ENCODE measurements at places on chromosomes 6 and 20.

- no peak for DNase-seq
Observed at GRCh38 chr20:41854765-41855164, 236.6 kb upstream of the CHD6 start.

DNA sequence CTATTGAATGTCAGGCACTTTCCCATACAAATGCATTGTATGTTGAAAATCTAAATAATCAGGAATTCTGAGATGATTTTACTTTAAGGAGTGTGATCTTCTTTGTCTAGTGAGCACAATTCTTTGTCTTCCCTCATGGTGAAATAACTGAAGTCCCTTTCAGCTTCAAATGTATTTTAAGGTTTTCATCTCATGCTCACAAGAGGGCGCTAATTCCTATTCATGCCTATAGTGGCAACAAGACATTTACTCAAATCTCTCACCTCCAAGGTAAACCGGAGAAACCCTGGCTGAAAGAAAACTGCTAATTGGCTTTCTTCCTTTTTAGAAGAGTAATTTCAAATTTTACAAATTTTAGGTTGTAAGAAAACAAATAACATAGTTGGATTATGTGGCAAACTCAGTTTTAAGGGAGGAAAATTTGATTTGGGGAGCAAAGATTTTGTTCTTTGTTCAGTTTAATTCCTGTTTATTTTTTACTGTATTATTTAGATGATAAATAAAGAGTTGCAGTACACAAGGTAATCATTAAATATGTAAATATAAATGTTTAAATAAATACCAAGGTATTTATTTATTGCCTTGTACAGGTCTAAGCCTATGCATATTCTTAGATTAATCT lies 69.1 kb downstream of the SLC35F1 start:
- no peak for DNase-seq

GRCh38 chr6:42197555-42198362 lies 3.0 kb upstream of the GUCA1B start:
- DNase-seq = no peak

DNA sequence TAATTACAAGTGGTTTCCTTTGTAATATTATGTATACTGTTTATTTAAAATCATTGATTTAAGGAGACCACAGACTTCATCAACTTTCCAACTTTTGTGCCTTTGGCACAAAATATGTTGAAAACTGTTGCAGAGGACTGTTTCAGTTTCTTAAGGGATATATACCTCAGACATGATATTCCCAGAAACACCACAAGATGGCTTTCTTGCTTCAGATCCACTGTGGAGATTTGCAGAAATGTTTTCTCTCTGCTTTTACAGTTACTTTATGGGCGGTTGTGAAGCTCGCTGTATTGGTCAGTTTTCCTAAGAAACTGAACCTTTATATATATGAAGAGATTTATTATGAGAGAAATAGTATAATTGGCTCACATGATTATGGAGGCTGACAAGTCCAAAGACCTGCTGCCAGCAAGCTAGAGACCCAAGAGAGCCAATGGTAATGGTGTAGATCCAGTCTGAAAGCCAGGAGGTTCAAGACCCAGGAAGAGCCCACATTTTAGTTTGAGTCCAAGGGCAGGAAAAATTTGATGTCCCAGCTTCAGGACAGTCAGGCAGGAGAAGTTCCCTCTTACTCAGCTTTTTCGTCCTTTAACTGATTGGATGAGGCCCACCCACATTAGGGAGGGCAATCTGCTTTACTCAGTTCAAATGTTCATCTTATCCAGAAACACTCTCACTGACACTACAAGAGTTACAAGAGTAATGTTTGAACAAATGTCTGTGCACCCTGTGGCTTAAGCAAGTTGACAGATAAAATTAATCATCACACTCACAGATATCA lies 12.8 kb downstream of the ME1 start:
- DNase-seq = no peak

DNA sequence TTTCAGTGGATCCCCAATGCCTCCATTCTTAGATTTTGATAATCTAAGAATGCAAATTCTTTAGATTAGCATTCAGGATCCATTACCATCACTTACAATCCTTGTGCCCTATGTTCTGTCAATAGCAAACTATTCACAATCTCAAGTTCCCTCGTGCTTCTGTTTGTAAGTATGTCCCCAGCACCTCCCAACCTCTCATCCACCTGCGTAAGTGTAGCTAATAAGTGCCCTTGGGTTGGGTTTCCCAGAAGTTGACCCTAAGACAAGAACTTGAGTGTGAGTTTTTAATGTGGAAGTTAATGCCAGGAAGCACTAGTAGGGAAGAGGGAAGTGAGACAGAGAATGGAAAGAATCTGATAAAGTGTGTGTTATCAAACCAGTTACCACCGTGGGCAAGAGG lies 72.6 kb upstream of the PAK5 start:
- no peak for DNase-seq

Measured in activated naive CD8-positive, alpha-beta T cell treated with anti-CD3 and anti-CD28 coated beads, Interleukin-2, amount 50 U/mL, for 16 hours (primary cell).